ENCODE measurements at places on chromosomes 12 and 14.

GRCh38 chr12:105116969-105117368, 9.4 kb downstream of the WASHC4 start:
- no peak for DNase-seq

GRCh38 chr14:72588521-72588920, 305.4 kb downstream of the DPF3 start:
- no peak for DNase-seq

DNA sequence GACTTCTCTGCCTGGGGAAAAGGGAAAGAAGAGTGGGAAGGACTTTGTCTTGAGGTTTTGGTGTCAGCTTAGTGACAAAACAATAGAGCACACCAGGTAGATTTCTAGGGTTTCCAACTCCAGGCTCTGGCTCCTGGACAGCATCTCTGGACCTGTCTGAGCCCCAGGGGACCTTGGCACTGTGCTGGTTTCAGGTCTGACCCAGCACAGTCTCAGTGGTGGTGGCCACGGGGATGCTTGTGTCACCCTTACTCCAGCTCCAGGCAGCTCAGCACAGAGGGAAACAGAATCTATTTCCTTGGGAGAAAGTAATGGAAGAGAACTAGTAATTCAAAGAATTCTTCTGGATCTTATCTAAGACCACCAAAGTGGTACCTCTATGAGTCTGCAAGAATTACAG, 11.1 kb upstream of the CKAP4 start:
- no peak for DNase-seq

DNA sequence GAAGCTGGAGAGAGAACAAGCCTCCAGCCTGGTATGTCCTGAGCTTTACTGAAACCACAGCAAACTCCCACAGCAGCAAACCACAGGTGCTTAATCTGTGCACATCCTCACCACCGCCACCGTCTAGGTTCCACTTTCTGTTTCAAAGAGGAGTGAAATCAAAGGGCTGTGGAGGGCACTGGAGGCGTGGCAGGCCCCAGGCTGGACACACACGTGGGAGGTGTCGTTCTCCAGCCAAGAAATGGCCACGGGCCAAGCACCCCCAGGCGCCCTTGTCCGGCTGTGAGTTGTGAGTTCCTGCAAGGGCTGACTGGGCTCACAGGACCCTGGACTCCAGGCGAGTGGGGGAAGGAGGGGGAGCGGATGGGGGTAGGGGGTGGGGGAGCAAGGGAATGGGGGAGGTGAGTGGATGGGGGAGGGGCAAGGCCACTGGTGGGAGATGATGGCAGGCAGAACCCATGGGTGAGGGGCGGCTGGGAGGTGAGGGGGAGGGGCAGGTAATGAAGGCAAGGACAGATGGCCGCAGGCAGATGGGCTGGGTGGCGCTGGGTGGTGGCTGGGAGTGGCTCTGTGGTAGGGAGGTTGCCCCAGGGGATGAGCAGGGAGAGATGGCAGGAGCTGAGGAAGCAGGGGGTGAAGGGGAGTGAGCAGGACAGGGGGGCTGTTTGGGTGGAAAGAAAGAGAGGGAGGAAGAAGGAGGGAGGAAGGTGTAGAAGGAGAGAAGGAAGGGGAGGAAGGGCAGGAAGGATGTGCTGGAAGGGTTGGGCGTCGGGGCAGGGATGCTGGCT, 86.7 kb downstream of the NCOR2 start:
- DNase-seq: no peak

DNA sequence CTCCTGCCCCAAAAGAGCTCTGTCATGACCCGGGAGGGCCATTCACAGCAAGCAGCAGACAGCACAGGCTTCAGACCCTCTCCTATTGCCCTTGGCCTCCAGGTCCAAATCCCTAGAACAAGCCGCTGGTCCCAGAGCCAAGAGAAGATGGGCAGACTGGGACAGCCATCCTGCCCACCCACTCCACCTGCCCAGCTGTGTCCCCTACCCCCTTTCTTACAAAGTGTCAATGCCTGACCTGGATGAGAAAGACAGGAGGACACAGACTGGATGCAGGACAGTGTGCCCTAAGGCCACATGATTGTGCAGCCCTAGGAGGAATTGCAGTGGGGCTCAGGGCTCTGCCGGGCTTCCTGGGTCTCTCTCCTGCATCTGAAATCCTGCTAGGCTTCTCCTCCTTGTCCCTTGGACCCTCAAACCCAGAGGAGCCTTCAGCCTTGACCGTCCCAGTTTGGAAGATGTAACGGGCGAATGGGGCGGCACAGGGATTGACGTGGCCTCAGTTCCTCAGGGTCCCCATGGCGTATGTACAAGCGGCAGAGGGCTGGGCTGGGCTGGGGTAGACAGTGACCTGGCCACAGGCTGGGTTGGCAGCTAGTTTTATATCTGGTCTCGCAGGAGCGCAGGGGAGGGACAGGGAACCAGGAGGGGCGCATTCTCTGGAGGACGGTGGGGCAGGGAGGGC, 27.1 kb upstream of the BCDIN3D start:
- DNase-seq: no peak

- no peak for DNase-seq
Observed at GRCh38 chr12:77102691-77103090, 37.3 kb upstream of the E2F7 start.

- DNase-seq: no peak
Observed at GRCh38 chr14:101027966-101028365, 124.4 kb upstream of the RTL1 start.

DNA sequence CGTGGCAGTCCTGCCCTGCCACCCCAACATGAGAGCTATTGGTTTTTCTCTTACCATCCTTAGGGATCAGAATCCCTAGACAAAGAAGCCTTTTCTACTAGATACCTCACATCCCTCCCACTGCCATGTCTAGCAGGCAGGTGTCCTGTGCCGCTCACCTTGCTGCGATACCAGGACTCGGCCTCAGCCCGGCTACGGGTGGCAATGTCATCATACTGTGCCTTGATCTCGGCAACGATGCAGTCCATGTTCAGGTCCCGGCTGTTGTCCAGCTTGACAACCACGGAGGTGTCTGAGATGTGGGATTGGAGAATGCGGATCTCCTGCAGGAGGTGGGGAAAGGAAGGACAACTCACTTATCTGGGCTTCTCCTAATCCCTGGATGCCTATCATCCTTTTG, 4.5 kb downstream of the KRT83 start:
- DNase-seq: no peak

DNA sequence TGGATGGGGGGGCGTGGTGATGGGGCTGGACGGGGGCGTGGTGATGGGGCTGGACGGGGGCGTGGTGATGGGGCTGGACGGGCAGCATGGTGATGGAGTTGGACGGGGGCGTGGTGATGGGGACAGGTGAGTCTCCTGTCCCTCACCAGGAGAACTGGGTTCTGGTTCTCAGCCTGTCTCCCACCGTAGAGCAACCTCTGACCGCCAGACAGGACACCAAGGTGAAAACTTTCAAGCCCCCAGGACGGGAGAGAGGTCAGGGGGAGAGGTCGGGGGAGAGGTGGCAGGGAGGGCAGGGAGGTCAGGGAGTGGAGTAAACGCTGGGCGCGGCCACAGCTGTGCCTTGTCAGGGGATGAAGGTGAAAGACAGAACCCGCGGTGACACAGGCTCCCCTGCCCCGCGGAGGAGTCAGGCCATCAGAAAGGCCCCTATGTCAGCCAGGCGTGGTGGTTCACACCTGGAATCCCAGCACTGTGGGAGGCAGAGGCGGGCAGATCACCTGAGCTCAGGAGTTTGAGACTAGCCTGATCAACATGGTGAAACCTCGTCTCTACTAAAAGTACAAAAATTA, 84.6 kb downstream of the GALNT9 start:
- DNase-seq: no peak

GRCh38 chr14:97638864-97639263, 841.7 kb downstream of the VRK1 start:
- DNase-seq: no peak

- no peak for DNase-seq
Observed at GRCh38 chr14:60760644-60761364, 26.2 kb downstream of the MNAT1 start.

- DNase-seq: no peak
Observed at GRCh38 chr12:119486599-119487154, 106.9 kb upstream of the TMEM233 start.

DNA sequence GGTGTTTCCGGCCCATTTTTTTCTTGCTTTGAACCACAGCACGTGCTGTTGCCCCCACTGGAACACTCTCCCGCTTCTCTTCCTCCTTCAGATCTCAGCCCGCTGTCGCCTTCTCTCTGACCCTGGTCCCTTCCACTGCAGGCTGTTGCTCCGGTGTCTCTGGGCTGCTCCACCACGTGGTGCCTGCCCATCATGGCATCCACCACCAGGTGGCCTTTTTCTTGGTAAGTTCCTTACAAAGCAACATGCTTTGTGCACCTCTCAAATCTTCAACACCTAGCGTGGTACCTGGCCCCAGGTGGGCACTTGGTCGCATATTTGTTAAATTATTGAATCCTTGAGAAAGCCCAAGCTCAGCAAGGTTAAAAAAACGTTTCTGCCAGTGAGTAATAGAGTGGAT, 19.1 kb downstream of the TUNAR start:
- no peak for DNase-seq

DNA sequence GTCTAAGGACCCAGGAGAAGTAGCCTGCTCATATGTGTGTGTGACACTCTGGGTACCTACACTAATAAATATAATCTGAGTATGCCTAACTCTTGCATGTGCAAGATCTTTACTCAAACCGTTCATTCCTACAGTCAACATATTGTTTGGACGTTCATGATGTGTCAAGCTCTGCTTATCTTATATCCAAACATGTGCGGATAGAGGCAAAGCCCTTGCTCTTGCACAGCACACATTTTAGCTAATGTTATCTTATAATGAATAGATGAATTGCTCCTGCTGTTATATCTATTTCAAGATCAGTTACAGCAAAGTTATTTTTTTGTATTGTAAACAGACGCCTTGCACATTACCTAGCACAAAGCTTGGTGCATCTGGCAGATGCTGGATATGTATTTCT, 228.4 kb upstream of the FLRT2 start:
- DNase-seq: no peak

- DNase-seq: no peak
Observed at GRCh38 chr12:57058454-57058853, 8.5 kb upstream of the MYO1A start.

- no peak for DNase-seq
Observed at GRCh38 chr12:79662046-79662811, 28.5 kb downstream of the PAWR start.

GRCh38 chr12:42483521-42483790, 106.1 kb downstream of the PRICKLE1 start:
- peak; percentile 59 for DNase-seq

- DNase-seq: no peak
Observed at GRCh38 chr12:43238281-43238680, 313.7 kb downstream of the ADAMTS20 start.

- no peak for DNase-seq
Observed at GRCh38 chr14:84797326-84797725, 732.6 kb upstream of the FLRT2 start.

DNA sequence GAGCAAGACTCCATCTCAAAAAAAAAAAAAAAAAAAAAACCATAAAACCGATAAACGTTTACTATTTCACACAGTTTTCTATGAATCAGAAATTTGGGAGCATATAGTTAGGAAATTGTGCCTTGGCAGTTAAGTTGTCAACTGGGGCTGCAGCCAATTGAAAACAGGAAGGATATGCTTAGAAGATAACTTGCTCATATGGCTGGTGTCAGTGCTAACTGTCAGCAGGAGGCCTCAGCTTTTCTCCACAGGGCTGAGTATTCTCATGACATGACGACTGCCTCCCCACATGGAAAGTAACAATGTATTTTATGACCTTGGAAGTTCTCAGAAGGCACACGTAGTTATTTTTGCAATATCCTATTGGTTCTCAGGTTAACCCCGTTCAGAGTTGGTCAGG, 29.6 kb upstream of the OR5AU1 start:
- DNase-seq: no peak

GRCh38 chr14:105073720-105074600, 8.7 kb upstream of the GPR132 start:
- no peak for DNase-seq

- DNase-seq: no peak
Observed at GRCh38 chr12:121365416-121366062, 13.3 kb upstream of the ANAPC5 start.

- no peak for DNase-seq
Observed at GRCh38 chr12:122894193-122895121, 1.5 kb downstream of the VPS37B start.

DNA sequence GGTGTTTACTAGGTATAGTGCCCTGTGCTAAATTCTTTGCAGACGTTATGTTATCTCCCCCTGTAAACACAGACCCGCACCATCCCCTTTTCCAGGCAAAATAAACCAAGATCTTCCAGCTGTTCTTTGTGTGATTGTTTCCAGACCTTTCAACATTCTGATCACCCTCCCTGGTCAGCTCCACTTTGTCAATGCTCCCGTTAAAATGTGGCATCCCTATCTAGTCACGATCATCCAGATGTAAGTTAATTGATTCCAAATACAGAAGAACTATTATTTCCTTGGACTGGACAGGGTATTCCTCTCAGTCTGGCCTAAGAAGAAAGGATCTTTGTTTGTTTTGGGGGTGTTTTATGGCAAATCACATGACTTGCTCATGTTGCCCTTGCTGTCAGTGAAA, 127.6 kb upstream of the ARID2 start:
- no peak for DNase-seq

- peak; percentile 48 for DNase-seq
Observed at GRCh38 chr12:121167232-121167820, 34.6 kb downstream of the P2RX7 start.

GRCh38 chr14:64760146-64760755, 56.0 kb downstream of the PLEKHG3 start:
- DNase-seq: peak; percentile 75

GRCh38 chr14:32611752-32612151, 282.7 kb downstream of the AKAP6 start:
- peak; percentile 15 for DNase-seq

- no peak for DNase-seq
Observed at GRCh38 chr12:131616043-131616700, 94.7 kb upstream of the SFSWAP start.

GRCh38 chr12:105342464-105342863, 12.0 kb downstream of the C12orf75 start:
- DNase-seq: no peak

GRCh38 chr12:25787701-25788100, 170.8 kb upstream of the RASSF8 start:
- DNase-seq: no peak

GRCh38 chr14:45112896-45113781, 21.1 kb downstream of the FKBP3 start:
- DNase-seq: no peak

- peak; percentile 9 for DNase-seq
Observed at GRCh38 chr14:52706286-52706685, 714 bp upstream of the PSMC6 start.

DNA sequence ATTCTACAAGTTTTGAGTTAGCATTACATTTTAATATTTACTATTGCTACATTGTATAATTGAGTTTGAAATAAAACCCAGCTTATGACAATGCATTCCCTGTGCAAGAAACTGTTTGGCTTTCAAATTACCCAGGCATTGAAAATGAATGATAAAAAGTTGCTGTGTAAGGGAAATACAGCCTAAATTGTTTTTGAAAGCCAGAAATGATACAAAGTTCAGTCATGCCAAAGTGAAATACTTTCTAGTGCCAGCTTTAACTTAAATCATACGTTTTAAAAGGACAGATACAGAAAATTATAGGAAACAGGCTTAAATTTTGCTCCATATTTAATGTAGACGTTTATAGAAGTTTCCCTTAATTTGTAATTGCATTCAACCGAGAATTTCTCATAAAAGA, 2.8 kb downstream of the MGAT2 start:
- no peak for DNase-seq

GRCh38 chr12:121093487-121093891, 39.2 kb upstream of the P2RX7 start:
- DNase-seq: no peak

GRCh38 chr12:107275530-107275929, 182.2 kb upstream of the CRY1 start:
- DNase-seq: no peak

Measured in suppressor macrophage treated with lipopolysaccharide for 1 hour (primary cell).